ENCODE measurements at places on chromosomes 2 and 18.

DNA sequence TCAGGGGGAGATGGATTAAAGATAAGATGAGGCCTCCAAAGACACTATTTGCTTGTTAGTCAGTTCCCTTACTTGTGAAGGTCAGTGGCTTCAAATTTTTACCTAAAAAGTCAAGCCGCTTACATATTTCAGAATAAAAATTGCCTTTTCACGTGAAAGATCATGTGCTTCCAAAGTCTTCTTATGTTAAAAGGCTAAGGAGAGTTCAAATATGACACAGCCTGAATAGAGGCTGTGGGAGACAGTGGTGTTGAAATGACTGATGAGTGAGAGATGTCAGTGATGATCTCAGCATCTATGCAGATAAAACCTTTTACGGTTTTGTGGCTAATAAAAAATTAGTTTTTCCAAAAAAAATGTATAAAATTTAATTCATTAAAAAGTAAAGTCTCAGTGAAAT is 40.5 kb downstream of the UPP2 start:
- no peak for DNase-seq

GRCh38 chr2:126888046-126888445 is 10.6 kb upstream of the TEX51 start:
- DNase-seq = no peak

- DNase-seq = no peak
Measured at GRCh38 chr2:46538393-46538792, 59.0 kb downstream of the TMEM247 start.

DNA sequence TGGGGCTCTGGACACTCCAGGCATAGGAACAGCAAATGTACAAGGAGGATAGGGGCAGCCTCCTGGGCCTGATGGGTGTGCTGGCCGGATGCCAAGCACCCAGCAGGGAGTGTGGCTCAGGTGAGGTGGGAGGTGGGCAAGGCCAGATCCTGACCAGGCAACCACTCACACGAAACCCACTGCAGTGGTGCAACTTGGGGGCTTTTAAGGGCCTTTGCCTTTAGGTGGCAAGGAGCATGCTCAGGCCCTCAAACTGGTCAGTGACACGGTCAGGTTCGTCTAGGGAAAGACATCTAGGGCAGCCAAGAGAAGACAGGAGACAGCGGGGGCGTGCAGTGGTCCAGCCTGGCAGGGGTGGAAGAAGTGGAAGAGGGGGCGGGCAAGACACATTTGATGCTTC is 18.4 kb upstream of the TEX51 start:
- no peak for DNase-seq

DNA sequence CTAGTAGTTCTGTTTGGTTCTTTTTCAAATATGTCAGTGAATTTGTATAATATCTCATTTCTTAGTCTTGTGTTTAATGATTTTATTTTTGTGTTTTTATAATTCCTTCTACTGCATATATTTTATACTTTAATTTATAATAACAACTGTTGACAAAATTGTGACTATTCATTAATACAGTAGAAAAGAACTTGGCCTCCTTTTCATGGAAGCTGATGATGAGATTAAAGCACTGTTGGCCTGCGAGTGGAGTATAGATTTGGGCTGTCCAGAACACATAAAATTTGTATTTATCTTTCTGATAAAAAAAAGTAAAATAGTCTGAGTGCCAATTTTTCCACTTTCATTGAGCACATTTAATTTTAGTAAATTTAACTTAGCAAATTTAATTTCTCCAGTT is 12.1 kb downstream of the CFLAR start:
- no peak for DNase-seq

DNA sequence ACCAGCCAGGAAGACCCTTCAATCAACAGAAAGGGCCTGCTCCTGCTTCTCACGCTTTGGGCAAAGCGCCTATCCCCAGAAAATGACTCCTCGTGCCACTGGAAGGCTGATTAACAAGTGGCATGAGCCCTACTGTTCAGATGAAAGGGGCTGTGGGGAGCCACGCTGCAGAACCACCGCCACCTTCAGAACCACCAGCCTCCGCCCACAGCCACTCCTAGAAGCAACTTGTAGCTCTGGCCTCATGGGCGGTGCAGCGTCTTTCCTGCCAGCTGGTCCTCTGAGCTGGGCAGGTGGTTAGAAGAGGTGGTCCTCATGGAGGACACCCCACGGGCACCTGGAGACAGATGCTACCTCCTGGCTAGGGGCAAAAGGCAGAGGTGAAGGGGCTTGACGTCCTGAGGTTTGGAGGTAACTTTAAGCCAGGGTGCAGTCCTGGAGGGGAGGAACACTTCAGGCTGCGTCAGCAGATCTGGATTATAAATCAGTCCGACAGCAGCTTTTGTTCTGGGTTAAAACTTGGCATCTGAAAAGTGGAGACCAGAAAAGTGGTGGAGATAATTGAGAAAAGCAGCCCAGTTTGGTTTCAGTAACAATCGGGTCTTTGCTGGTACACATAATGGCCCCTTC is 861 bp upstream of the SEMA4C start:
- peak; percentile 49 for DNase-seq

- DNase-seq = no peak
Measured at GRCh38 chr2:43592443-43592842, 3.4 kb downstream of the THADA start.

DNA sequence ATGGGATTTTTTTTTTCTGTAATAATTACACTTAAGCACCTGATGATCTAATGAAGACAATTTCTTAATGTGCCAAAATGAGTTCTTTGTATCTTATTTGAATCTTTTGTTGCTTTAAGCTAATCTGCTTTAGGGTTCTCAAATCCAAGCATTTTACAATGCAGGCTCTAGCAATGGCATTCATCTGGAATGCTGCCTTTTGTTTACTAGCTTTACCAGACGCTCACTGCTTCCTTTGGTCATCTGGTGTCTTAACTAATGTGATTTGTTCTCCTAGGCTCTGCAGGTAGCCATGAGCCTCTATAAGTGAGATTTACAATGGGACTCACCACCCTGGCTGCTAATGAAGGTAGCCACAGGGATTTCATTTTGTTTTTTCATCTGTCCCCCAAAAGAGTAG is 100.3 kb downstream of the GREB1L start:
- DNase-seq = no peak

- no peak for DNase-seq
Measured at GRCh38 chr2:203352604-203353255, 24.5 kb downstream of the ABI2 start.

DNA sequence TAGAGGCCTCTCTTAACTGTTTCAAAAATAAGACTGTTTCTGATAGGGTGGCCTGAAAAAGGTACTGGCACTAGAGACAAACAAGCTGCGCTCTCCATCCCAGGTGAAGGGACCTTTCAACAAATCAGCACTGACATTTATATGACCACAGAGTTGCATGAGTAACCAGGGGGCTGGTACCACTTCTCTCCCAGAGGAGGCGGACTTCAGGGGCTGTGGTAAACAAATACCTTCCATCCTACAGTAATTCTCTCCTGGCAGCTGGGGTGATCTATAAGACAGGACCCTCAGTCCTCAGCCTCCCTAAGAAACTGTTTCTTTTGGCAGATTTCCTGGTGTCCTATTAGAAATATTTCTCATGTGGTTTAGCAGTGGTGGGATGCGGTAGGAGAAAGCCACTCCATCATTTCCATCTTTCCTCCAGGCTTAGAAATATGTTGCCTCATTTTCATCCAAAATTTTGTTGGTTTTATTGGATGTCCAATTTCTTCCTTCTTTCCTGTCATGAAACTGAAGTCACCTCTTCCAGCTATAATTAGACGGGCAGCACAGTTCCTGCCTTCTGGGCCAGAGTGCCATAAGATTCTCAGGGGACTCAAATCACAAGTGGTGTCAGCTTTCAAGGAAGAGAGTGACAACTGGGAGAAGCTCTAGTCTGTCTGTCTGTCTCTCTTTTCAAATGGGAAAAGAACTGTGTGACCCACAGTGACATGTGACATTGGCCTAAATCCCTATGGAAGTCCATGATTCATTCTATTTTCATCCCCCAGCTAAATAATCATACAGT is 96.4 kb downstream of the CYRIA start:
- DNase-seq = no peak

- DNase-seq = peak; percentile 77
Measured at GRCh38 chr18:62717169-62717924, 2.0 kb downstream of the PHLPP1 start.

GRCh38 chr2:42960002-42960841 is 167.8 kb upstream of the HAAO start:
- DNase-seq = no peak

DNA sequence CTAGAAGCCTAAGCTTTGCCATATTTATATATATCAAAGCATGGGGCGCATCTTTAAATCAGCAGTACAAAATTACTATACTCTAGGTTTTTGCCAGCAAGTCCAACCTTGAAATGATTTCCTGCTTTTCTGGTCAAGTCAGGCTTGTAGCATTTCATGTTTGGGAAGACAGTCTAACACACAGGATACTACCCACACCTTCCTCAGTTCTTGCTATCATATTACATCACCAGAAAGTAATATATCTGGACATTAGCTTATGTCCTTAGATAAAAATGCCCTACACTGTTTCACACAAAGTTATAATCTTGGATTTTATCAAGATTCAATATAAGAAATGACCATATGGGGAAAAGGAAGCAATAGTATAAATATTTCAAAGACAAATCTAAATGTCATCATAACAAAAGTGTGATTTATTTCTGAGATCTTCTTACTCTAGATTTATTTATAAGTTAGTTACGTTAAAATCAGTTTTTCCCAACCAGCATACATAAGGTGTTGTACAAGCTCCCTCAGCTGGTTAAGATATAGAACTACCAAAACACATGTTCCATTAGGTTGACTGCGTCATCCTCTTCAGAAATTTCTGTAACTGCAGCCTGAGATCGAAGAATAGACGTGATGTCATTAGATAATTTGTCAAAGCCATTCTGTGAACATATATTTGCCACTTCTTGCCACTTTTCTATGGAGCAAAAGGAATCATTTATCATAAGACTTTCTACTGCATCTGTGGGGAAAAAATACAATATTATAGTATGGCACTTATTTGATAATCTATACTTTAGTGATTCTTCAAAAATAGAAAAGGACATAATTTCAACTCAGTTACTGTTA is 56.6 kb downstream of the CLHC1 start:
- peak; percentile 34 for DNase-seq

GRCh38 chr2:10614939-10615338 is 74.8 kb downstream of the NOL10 start:
- peak; percentile 51 for DNase-seq

GRCh38 chr2:883803-884748 is 66.6 kb upstream of the SNTG2 start:
- no peak for DNase-seq

DNA sequence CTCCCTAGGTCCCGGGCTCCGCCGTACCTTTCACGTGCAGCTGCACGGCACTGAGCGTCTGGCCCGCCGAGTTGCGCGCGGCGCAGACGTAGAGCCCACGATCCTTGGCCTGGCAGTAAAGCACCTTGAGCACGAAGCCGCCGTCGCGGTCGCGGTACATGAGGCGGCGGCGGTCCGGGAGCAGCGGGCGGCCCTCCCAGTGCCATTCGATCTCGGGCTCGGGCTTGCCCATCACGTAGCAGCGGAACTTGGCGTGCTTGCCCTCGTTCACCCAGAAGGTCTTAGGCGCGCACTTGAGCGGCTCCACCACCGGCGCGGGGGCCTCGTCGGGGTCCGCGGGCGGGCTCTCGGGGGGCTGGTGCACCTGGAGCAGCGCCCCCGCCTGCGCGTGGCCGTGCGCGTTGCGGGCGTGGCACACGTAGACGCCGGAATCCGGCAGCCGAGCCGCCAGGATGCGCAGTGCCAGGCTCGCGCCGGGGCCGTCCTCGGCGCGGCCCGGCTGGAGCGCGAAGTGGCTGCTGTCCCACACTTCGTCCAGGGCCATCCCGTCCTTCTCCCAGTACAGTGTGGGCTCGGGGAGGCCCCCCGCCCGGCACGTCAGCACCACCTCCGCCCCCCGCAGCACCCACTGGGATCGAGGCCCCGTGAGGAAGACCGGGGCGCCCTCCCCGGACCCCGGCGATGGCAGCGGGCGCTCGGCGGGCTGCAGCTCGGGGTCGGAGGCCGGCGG is 980 bp downstream of the OBSL1 start:
- peak; percentile 10 for DNase-seq

GRCh38 chr2:219228911-219229304 is 528 bp downstream of the ATG9A start:
- DNase-seq = no peak

DNA sequence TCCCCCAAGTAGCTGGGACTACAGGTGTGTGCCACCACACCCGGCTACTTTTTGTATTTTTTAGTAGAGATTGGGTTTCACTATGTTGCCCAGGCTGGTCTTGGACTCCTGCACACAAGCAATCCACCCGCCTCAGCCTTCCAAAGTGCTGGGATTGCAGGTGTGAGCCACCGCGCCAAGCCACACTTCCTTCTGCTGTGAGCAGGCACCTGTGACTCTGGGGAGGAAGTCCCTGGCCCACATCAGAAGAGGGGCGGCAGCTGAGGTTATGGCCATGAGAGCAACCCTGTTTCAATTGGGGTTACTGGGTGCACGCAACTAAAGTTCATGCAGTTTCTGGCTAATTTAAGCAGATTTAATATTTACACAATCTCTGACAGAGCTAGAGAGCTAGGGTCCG is 91.0 kb downstream of the PLB1 start:
- no peak for DNase-seq

DNA sequence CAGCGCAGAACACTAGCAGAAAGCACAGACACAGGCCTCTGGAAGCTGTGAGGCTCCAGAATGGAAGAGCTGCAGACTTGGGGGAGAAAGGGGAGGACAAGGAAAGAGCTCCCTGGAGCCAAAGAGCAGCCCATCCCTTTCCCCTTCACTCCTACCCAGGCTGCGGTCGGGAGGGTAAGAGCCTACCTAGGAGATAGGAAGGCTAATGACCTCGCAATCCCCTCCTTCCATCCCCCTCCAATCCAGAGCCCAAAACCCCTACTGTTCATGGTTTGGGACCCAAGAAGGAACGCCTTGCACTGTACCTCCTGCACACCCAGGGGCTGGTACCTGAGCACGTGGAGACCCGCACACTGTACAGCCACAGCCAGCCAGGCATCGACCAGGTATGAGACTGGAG is 39.8 kb downstream of the LMAN2L start:
- no peak for DNase-seq

DNA sequence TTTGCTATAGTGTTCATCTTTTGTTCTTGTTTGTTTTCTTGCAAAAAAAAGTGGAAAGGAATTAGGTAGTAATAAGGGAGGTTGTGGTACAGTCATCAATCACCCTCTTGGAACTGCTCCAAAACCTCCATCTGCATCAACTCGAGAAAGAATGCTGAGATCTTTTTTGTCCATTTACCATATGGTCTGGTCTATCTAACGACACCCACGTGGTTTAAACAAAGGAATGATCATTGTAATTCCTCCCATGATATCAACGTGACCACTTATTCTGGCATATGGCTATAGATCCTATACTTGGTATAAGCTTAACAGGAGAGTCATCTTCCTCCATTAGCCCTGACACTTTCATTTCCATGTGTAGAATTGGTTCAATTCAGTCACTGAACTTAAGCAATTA is 1025.3 kb upstream of the NXPH2 start:
- DNase-seq = peak; percentile 75

DNA sequence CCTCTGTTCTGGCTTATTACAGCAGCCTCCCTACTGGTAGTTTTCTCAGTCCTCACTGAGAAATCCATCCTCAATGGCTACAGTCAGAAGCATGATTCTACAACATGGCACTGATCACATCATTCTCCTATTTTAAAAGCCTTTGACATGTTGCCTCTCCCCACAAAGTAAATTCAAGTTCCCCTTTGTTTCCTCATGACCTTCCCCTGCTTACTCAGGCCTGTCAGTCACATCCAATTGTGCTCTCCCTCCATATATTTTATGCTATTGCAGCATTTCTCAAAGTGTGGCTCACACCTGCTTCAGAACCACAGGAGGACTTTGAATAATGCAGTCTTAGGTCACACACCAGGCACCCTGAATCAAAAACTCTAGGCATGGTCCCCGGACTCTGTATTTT is 124.6 kb downstream of the SPOPL start:
- DNase-seq = no peak
